Activated T-helper 17 cell treated with anti-CD3 and anti-CD28 coated beads, Interleukin-2, amount 50 U/mL, for 72 hours (primary cell): ENCODE measurements at places on chromosomes 2 and 18. TPM values are rescaled to one million over a fixed set of nuclear protein-coding genes. Genes with fewer than 3 reads are reported as not detected.

- ATAC-seq, result no peak
Observed at GRCh38 chr2:146984014-146984413, 860.8 kb upstream of the ACVR2A start.

DNA sequence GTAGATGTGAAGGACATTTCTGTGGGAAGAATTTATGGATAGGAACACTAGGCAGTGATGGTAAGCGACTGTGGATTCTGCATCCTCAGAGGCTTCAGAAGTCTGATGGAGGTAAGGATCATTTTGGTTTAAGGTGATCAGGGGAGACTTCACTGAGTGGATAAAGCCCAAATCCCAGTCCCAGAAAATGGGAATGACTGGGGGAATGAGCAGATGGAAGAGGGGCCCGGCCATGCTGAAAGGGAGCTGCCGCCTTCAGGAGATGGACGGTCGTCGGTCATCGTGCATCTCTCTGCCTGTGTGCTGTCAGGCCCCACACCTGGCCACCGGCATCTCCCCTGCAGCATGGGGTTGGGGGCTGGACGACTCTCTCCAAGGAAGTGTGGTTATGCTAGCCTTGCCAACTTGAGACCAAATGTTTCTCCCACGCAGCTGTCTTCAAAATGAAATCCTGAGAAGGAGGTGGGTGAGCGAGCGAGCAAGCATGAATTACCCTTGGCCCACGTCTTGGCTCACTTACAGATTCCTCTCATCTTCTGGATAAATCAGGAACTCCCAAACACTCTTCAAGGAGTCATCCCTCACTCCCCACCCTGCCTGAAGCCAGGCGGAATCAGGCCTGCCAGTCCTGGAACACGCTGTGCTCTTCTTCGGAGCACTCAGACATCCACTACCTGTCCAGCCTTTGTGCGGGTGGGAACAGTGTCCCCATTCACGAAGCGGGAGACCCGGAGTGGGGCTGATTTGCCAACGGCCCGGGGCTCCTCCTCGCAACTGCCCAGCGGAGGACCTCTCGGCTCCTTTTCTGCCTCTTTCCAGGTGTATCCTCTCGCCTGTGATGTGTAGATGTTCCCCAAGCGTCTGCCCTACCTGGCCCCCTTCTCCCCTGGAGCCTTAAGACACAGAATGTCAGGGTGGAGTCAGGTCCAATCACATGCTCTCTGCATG, 85.6 kb downstream of the PRKCE start:
- no peak for ATAC-seq

GRCh38 chr2:175004730-175004979, 526 bp downstream of the CHN1 start:
- ATAC-seq, result peak; percentile 59

Gene PLB1
- 0.90 TPM for total RNA-seq

Gene EFHD1
- total RNA-seq, result 0.71 TPM

GRCh38 chr2:38125842-38126241, 49.9 kb upstream of the CYP1B1 start:
- no peak for ATAC-seq

- ATAC-seq, result no peak
Observed at GRCh38 chr2:48562281-48562680, 32.3 kb downstream of the STON1 start.

DNA sequence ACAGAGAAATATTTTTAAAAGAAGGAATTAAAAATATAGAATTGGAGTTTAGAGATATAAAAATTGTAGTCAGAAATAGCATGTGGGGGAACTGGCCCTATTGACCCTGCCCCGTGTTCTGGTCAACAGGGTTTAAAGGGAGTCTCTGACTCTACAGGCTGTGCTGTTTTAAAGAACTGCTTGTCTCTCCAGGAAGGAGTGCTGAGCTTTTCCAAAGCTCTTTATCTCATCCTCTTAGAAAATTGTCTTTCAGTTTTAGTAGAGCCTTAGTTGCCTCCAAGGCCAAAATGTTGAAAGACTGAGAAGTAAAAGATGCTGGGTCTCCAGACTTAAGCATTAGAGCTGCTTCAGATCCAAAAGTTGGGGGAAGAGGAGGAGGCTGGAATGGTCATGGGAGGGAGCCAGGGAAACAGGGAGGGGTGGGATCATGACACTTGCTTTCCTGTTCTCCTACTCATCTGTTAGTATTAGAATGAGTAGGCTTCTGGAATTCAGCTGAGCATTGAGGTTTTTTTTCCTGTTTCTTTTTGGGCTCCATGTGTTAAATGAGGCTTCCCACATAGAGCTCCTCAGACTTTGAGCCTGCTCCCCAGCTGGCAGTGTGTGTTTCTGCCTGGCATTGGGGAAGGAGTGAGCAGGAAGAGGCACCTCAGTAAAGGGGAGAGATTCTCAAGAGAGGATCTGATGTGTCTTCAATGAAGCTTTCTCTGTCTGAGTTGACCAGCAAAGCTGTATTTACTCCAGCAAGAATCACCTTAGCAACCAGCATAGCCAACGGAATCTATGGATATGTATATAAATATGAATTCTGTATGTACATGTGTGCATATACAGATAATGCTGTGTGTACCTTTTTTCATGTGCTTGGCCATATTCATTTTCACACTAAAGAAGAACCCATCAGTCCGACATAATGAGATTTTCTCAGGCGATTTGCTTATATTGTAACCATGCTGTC, 186.8 kb upstream of the FBXO11 start:
- no peak for ATAC-seq

Gene NETO1
- not detected for total RNA-seq

GRCh38 chr2:105678346-105678745, 66.4 kb upstream of the NCK2 start:
- ATAC-seq, result peak; percentile 57
